Stimulated activated CD8-positive, alpha-beta memory T cell treated with anti-CD3 and anti-CD28 coated beads, Interleukin-15, amount 100 ng/mL, for 1 hour (primary cell): ENCODE measurements at places on chromosomes 4 and X.

GRCh38 chrX:19849464-19850080, 37.8 kb downstream of the SH3KBP1 start:
- no peak for DNase-seq

GRCh38 chr4:139581096-139581495, 25.1 kb upstream of the SETD7 start:
- no peak for DNase-seq

DNA sequence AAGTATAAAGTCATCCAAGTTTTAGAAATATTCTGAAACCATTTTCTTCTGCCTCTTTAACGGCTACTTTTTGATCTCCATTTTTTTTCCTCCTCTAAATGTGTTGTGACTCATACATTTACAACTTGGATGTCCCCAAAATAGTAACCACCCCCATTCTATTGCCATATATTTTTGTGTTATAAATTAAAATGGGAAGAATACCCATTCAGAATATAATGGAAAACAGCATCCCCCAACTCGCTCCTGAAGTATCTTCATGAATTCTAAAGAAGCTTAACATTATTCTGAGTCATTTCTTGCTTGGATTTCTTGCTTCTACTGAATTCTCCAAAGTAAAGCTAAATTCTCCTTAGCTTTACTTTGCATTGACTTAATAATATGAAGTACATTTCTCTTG, 92.0 kb upstream of the PTPN13 start:
- DNase-seq = no peak

DNA sequence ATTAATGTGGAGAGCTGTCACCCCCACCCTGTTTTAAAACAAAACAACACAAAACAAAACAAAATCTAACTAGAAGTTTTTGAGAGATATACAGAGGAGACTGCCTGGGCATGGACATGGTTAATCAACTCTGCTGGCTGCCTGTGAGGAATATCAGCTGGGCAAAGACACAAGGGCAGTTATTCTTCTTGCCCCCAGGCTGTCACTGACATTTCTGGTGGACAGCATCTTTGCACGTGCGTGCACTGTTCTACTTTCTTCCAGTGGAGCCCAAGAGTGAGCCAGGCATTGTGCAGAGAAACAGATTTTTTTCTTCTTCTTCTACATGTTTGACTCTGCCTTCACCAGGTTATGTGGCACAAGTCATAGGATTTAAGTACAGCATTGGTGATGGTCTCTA, 13.8 kb downstream of the IRS4 start:
- no peak for DNase-seq

DNA sequence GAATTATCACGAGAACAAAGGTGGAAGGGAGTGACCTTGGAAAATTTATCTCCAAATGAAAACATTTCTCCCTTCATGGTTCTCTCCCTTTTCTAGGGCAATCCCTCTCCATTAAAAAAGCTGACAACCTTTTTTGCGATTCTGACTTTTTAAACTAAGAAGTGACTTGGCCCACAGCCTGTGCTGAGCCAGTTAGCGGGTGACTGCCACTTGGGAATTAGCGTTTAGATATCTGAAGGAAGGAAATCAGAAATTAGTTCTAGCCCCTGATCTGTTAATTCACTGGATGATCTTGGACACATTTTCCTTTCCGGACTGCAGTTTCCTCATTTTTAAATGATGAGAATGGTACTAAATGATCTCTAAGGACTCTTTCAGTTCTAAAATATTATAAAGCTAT, 245.0 kb downstream of the FBXO8 start:
- DNase-seq = no peak

DNA sequence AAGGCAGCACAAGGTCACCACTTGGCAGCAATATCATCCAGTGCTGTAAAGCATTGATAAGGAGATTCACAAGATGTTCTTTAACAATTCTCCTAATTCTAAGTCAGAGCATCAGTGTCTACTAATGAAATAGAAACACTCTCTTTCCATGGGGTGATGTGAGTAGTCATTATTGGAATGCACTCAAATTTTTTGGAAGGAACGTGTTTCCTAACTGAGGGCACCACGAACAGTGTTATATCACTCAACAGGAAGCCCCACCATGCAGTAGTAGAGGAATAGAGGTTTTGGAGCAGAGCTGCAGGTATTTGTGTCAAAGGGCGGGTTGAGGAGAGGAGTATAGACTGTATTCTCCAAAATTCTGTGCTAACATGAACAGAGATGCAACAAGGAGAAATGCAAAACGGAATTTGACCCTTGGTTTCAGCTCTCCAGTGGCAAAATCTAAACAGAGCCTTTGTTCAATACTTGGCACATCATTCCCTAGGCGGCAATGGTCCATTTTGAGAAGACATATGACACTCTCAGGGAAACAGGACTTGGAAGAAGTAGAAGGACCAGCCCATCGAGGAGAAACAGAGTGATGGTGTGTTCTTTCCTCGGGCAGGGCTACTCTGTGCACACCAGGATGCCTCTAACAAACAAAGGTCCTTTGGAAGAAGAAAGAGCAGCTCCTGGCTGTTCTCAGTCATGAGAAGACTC, 98.9 kb downstream of the CPEB2 start:
- DNase-seq = no peak

GRCh38 chrX:46860557-46860956, 23.7 kb downstream of the RP2 start:
- DNase-seq = no peak

DNA sequence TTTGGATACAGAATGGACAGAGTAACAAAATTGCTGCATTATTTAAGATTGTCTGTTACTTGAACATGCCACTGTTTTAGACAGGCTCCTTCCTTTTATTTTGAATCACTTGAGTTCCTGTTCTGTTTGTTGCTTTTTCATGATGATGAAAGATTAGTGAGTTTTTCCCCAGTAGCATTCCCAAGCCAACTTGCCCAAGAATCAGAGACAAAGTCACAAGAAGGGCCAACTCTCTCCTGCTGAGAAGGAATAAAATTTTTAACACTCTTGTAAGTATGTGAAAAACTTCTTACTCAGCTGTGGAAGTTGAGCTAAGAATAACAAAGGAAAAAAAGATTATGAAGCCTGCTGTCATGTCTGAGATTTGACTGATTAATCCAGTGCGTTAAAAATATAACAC, 104.2 kb downstream of the KLHL8 start:
- DNase-seq = no peak

DNA sequence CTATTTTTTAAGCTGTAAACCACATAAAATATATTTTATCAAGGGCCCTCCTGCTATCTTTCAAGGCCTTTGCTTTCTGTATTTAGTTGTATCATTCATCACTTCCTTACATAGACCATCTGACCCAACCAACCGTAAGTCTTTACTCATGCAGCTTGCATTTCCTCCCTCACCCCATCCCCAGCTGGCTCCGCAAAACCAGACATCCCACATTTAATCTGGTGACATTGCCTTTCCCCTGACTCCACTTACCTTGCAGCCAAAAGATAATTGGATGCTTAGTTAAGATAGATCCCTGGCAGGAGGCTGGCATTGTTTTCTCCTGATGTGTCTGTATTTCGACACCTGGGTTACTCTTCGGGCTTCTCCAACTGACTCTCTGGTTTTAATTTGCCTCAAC, 183.7 kb upstream of the LDB2 start:
- DNase-seq = no peak

DNA sequence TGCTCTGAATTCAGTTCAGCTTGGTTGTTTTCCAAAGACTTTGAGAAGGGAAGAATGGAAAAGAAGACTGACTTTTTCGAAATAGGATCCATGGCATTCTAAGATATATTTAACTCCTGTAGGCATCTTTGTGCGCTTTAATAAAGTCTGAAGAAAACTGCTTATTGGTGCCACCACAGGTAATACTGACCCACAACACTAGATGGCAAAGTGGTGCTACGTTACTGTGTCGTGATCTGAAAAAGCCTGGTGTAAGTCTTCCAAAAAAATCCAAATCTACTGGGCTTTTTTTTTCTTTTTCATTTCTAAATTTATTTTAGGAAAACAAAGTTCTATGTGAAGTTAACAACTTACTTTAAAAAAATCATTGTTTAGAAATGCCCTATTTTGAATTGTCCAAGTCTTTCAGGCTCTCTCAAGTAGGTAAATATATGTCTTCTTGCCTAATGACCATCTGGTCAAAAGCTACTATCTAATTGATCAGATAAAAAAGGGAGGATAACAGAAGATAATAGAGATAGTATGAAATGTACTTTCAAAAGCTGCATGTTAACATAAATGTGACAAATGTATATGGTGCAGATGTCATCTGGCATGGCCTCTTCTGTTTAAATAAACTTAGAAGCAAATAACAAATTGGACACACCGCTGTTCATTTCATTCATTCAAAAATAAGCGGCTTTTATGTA, 47.0 kb upstream of the MID1IP1 start:
- DNase-seq = no peak

DNA sequence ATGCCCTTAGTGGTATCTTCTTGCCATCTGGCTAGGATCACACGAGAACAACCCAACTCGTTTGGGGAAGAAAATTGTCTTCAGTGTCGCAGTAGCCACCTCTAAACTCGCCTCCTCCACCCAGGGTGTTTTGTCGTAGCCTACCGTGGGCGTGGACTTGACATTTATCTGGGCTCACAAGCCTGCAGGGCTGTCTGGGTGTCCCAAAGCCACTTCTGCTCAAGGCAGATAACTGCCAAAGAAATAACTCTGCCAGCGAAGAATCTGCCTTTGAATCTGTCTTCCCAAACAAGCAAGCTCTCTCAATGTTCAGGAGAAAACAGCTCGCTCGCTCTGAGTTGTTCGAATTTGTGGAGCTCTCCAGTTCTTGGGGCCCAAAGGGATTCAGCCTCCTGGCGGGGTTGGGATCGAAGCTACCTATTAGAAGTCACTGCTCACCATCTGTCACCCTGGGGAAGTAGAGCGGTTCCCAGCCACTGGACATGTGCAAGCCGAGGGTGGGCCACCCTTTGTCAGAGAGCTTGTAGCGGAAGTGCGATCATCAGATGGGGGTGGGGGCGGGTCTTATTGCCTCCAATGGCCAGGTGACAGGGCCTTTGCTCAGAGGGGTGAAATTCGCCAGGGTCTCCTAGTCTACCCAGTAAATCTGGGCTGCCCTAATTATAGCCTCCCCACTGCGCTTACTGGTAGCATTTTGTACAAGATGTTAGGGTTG, 14.8 kb downstream of the BLOC1S4 start:
- DNase-seq = no peak

- DNase-seq = no peak
Measured at GRCh38 chr4:47643845-47644244, 158.8 kb downstream of the ATP10D start.

DNA sequence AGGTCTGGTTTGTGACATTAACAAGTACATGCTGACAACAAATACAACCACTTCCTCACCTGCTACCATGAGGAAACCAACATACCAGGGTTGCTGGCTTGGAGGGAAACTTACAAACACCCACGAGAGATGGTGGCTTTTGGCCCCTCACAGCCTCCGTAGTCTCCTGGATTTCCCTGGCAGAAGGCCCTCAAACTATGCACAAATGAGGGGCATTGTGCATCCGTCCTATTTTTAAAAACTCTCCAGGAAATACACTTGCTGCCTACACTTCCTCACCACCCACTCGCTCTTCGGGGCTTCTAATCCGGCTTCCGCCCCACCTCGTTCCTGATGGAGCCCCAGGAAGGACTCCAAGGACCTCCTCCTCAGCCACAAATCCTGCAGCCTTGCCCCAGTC, 355.0 kb upstream of the GATB start:
- no peak for DNase-seq

DNA sequence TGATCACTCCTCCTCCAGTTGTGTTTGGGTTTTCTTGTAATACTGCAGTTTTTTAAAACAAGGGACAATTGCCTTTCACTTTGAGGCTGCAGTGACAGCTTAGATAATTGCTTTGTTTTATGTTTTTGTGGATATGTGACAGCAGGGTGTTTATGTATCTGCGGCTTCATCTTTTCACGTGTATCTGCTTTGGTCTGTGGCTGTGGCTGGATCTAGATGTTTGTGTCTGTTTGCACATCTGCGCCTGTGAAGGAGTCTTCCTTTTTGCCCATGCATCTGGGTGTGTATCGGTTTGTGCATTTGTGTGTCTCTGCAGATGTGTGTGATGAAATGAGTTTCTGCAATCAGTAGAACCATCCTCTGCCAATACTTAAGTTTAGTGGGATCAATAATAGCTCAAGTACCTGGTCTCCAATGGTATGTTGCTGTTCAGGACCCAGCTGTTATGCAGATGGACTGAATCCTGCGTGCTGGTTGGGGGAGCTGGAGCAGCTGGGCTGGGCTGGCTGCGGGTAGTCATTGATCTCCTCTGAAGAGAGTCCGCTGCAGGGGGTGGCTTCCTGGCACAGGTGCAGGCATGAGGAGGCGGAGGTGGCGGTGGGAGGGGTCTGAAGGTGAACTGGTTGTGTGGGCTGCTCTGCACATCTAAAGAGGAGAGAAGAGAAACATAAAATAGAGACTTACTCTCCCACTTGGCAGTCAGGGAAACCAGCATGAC, 390.3 kb downstream of the SH2D1A start:
- DNase-seq = no peak

DNA sequence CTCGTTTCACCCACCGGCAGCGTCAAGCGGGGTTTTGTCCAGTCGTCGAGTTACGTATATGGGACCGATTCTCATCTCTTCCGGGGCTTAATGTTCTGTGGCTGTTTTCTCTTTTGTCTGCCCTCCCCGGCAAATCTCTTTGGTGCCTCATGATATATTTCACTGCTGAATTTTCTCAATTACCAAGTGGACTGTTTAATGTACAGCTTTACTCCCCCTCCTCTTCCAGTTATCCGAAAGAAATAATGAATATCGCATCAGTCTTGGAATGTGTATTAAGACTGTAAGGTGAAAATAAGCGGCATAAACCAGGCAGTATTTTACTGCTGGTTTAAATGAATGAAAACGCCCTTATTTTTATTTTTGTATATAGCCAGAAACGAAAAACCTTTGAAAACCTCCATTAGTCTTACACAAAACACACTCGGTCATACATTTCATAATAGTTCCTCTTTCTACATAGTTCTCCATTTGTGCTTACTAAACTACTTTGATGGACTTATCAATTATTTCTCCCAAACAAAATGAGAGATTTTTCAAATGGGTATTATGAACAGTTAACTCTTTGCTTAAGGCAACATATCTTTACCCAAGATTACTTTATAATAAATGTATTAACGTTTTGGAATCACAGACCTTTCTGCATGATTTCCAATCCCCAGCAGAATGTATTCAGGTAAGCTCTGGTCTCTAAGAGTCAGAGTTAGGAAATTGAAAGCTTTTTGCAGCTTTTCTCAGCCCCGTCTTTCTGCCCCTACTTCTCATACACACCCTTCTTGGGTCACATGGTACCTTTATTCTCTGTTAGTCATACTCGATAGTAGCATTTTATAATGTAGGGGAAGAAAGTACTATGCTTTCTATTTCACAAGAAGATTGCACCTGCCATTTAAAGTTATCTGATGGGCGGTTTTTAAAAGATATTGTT, 979 bp downstream of the RP2 start:
- no peak for DNase-seq

- no peak for DNase-seq
Measured at GRCh38 chrX:13142891-13143290, 98.5 kb upstream of the FAM9C start.

- no peak for DNase-seq
Measured at GRCh38 chr4:165462009-165462408, 83.2 kb downstream of the CPE start.

- no peak for DNase-seq
Measured at GRCh38 chrX:150455215-150455608, 92.1 kb downstream of the MAMLD1 start.
